NAMALWA (cell line): ENCODE measurements at places on chromosomes 1 and 21.
A peak's percentile ranks its signal among the peaks of the same experiment; 100 is the strongest.

DNA sequence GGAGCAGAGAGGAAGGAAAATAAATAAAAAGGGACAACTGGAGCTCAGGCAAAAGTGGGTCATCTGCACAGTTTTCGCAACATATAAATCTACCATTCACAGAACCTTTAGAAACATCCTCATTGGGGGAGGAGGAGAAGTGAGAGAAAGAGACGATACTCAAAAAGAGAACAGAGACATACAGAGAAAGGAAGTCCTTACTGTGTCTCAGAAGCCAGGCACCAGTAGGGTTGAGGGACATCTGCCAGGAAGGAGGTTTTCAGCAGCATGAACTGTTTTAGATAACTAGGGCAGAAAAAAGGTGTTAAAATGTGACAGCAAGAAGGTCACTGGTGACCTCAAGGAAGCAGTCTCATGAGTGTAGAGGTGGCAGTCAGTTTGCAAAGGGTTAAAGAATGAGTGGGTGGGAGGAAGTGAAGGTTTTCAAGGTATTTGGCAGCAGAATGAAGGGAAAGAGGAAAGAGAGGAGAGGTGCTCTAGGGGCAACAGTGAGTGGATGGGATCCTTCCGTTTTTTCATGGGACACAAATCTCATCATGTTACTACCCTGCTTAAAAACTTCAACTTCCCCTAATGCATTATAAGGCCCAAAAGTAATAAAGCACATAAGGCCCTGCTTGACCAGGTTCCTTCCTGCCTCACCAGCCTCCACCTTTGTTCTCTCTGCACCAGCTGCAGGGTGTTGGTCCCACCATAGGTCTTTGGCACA lies 9.5 kb downstream of the JAK1 start:
- peak; percentile 59 for DNase-seq

- DNase-seq, result peak; percentile 78
Observed at GRCh38 chr1:155976062-155976912, 2.1 kb downstream of the ARHGEF2 start.

- DNase-seq, result peak; percentile 70
Observed at GRCh38 chr1:111570781-111571181, 48.8 kb upstream of the RAP1A start.

GRCh38 chr1:163820766-163821165 lies 499.0 kb downstream of the NUF2 start:
- DNase-seq, result peak; percentile 10

DNA sequence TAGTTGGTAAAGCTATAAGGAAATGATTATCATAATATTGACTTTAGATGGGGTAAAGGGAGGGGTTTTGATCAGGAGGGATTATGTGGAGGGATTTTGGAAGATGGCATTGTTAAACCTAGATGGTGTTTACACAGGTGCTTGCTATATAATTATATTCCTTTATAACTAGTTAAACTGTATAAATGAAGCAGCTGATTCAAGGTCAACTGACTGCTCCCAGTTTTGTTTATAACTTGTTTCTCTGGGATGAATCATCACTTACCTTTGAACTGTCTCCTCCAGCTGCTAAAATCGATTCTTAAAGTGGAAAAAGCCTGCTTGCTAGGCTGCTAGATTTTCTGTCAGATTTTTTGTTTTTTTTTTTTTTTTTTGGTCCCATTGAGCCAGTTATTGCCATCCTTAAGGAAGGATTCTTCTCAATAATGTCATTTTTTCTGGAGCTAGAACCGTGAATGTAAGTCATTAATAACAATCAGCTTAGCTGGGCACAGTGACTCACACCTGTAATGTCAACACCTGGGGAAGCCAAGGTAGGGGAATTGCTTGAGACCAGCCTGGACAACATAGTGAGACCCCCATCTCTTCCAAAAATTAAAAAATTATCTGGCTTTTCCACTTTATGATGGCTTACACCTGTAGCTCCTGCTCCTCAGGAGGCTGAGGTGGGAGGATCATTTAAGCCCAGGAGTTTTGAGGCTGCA lies 153.2 kb downstream of the PIK3R3 start:
- DNase-seq, result no peak

DNA sequence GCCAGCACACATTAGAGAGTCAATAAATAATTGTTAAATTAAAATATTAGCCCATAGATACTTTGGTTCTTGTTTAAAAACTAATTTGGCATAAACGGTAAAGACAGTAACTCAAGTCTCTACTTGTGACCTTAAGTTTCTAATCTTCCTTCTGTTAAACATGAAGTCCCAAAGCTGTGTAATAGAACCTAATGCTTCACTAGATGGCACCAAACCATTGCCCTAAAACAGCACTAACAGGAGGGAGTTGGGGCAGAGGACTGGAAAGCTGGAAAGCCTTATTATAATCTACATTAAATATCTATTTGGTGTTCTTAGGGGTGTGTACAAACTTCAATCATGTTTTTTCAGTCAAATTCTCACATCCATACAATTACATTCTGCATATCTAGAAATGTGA lies 176.7 kb downstream of the OLFM3 start:
- DNase-seq, result peak; percentile 36

DNA sequence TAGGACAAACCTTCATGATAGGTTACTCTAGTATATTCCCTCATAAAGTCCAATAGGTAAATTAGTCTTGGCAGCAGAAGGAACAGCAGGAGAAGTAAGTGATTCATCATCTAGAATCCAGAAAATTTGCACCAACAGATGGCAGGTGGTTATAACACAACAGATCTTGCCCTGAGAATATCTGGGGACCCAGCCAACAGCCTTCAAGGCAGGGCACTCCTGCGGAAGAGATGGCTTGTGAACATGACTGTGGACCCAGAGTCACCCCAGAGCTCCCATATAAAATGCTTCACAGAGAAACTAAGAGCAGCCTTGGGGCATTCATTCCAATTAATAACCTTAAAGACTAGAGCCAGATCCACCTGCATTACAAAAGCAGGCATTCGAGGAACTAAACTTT lies 7.9 kb upstream of the PLA2G2C start:
- no peak for DNase-seq

GRCh38 chr1:67347688-67348472 lies 40.2 kb downstream of the IL12RB2 start:
- peak; percentile 62 for DNase-seq

DNA sequence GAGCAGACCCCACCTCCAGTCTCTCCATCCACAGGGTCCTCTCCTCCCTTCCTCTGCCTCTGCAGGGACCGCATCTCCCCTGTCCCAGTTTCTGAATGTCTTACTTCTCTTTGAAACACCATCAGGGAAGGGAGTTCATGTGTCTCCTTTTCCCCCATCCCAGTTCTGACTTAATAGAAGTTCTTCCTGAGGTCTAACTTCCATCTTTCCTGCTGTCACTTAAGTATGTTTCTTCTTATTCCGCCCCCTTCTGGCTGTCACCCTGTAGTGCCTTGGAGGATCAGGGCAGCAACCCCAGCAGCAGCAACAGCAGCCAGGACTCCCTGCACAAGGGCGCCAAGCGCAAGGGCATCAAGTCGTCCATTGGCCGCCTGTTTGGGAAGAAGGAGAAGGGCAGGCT lies 29.3 kb downstream of the MYOG start:
- no peak for DNase-seq

- no peak for DNase-seq
Observed at GRCh38 chr1:187006896-187007295, 178.1 kb downstream of the PLA2G4A start.

DNA sequence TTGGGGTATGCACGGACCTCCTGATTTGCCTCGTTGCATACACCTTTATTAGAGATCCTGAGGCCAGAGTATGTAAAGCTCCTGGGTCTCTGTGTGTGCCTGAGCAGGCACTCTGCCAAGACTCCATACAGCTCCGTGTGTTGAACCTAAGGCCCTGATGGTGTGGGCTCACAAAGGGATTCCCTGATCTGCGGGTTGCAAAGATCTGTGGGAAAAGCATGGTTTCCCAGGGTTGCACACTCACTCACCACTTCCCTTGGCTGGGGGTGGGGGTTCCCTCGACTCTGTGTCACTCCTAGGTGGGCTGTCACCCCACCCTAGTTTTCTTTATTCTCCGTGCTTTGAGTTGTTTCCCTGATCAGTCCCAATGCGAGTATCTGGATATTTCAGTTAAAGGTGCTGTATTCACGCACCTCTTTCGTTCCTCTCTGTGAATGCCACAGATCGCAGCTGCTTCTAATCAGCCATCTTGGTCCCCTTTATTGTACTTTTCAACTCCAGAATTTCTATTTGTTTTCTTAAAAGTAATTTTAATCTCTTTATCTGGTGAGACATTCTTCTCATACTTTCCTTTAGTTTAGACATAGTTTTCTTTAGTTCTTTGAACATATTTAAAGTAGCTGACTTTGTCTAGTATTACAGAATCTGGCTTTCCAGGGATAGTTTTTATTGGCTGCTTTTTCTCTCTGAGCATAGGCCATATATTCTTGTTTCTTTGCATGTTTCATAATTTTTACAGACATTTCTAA lies 39.0 kb upstream of the F3 start:
- no peak for DNase-seq

- no peak for DNase-seq
Observed at GRCh38 chr1:20074055-20074724, 4.2 kb downstream of the PLA2G5 start.

- DNase-seq, result no peak
Observed at GRCh38 chr1:201229771-201230635, 39.4 kb downstream of the IGFN1 start.

- no peak for DNase-seq
Observed at GRCh38 chr1:44078104-44078503, 40.5 kb upstream of the KLF17 start.

DNA sequence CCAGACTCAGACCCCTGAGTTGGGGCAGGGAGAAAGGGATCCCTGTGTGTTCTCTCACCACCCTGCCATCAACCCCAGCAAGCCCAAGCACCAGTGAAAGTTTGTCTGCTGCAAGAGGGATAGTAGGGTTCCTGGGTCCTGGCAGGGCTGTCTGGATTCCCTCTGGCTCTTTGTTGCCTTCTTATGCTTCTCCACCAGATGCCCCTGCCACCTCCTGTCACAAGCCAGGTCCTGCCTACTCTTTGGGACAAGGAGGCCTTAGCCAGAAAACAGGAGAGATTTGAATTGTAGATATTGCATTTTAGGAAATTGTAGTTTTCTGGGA lies 21.7 kb downstream of the UBE2T start:
- DNase-seq, result no peak

- no peak for DNase-seq
Observed at GRCh38 chr1:167996266-167996665, 59.4 kb upstream of the MPC2 start.

- no peak for DNase-seq
Observed at GRCh38 chr1:64179588-64179987, 23.8 kb upstream of the UBE2U start.

DNA sequence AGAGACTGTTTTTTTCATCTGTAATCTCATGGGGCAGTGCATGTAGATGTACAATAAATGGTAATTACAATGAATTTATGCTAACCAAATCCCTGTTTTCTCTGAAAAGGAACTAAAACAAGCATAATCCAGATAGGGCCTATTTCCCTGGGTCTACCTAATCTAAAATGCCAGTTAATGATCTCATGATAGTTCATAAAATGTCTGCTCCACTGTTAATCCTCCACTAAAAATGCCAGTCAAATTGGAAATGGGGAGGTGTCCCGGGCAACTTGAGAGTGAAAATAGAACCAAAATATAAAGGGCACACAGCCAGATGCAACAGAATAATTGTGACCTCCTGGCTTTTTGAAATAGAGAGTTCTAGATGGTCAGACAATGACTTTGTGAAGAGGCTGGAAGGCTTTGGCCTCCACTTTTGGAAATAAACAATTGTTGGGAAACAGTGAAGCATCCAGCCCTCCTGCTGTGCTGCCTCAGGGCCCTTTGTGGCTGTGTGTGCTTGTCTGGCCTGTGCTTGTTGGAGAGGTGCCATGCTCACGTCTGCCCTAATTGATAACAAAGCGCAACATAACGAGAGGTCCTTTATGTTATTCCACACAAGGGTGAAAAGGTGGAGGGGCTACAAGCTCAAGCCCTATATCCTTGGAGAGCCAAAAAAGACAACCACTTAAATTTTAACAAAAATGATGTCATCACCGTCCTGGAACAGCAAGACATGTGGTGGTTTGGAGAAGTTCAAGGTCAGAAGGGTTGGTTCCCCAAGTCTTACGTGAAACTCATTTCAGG lies 97.7 kb downstream of the ATP5PO start:
- no peak for DNase-seq

DNA sequence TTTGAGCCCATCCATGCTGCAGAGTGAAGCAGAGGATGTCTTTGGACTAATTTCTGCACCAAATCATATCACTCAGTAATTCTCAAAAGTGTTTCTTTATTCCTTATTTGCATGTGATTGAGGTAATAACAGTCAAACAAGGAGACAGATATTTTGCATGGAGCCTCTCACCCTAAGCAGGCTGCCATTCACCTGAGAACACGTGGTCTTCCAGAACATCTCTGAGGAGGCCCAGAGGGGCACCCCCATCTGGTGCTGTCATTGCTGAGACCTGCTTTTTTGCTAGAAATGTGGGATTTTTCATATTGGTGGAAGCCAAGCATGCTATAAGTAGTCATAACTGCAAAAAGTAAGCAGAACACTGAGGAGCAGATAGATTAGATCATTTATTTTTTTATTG lies 7.7 kb downstream of the SLC37A1 start:
- DNase-seq, result no peak

GRCh38 chr1:9630331-9631111 lies 21.0 kb upstream of the PIK3CD start:
- DNase-seq, result peak; percentile 45

DNA sequence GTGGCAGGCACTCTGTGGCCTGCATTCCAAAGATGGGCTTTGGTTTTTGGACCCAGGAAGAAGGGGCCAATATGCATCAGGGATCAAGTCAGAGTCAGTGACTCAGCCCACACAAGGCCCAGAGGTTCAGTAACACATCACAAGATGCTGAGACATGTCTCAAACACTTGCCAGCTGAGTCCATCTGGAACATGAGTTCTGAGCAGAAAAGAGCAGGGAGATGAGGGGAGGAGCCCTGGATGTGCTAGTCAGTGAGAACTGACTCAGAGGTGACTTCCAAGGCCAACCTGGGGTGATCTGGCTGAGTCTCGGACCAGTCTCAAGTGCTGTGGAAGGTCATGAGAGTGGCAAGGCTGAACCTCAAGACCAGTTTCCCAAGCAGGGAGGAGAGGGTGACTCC lies 150.1 kb downstream of the CDC7 start:
- DNase-seq, result no peak

GRCh38 chr1:56287721-56288120 lies 291.6 kb downstream of the PLPP3 start:
- no peak for DNase-seq

GRCh38 chr1:151823175-151823574 lies 8.4 kb downstream of the RORC start:
- no peak for DNase-seq

GRCh38 chr1:226110249-226111097 lies 48.0 kb downstream of the H3-3A start:
- peak; percentile 83 for DNase-seq

DNA sequence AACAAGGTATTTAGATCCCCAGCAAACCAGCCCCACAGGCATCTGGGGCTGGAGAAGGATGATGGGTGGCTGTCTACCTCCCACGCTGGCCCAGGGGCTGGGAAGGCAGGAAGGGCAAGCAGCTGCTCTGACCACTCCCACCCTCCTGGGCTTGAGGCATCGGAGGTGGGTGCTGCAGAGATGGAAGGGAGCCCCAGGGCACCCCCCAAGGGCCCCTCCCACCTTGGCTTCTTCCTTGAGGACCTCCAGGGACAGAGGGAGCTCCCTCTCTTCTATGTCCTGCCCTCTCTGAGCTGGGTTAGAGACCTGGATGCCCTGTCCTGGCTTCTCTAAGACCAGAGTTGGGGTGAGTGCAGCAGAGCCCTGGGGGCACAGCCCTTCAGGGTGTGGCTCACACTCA lies 3.1 kb downstream of the CD52 start:
- no peak for DNase-seq

- no peak for DNase-seq
Observed at GRCh38 chr1:5793516-5793915, 198.7 kb downstream of the NPHP4 start.
